Lung microvascular endothelial cell (primary cell): ENCODE measurements at places on chromosomes 16 and 17. TPM values are rescaled to one million over a fixed set of nuclear protein-coding genes. Genes with fewer than 3 reads are reported as not detected.
A peak's percentile ranks its signal among the peaks of the same experiment; 100 is the strongest.

DNA sequence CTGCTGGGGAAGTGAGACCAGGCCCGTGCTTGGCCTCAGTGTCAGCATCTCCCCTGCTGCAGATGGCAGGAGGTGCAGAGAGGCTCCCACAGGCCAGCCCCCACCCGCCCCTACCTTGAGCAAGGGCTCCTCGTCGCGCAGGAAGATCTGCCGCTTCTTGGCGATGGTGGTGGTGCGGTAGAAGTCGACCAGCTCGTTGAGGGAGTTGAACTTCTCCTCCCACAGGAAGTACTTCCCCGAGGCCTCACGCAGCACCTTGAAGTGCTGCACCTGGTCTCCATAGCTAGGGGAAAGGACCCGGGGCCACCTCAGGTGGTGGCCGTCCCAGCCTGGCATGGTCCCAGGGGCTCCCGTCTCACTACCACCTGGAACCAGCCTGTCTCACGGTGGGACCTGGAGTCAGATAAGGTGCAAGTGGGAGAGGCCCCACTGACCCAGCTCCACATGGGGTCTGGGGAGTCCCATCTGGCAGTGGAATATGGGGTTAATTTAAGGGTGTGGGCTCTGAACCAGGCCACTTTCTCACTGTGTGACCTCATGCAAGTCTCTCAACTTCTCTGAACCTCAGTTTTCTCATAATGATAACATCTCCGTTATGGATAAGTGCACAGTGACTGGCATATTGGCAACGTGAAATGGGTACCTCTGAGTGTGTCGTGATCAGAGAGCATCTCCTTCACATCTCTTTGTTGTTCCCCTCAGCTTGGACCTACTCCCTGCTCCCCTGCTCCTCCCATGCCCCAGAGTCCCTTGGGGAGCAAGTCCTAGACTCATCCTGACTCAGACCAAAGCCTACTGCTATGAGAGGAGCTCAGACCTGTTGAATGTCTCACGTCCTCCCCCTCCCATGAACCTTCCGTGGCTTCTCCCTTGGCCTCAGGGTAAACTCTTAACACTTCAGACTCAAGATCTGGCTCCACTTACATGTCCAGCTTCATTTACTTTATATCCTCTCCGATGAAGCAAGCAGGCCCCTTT, 19.8 kb upstream of the FAM83G start:
- DNase-seq = no peak

DNA sequence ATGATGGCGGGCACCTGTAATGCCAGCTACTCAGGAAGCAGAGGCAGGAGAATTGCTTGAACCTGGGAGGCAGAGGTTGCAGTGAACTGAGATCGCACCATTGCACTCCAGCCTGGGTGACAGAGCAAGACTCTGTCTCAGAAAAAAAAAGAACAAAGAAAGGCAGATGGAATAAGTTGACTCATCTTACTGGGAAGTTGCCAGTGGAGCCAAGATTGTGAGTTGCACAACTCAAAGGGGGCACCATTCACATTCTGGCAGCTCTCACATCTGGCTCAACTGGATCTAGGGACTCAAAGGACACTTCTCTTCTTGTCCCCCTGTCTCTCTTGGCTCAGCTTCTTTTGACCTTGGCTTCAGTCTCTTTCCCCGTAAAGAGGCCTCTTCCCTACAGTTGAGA, 53.7 kb upstream of the ETV4 start:
- no peak for DNase-seq

- no peak for DNase-seq
Measured at GRCh38 chr16:86377251-86378022, 132.9 kb upstream of the FOXF1 start.

- DNase-seq = no peak
Measured at GRCh38 chr17:79769570-79770506, 8.1 kb upstream of the CBX2 start.

DNA sequence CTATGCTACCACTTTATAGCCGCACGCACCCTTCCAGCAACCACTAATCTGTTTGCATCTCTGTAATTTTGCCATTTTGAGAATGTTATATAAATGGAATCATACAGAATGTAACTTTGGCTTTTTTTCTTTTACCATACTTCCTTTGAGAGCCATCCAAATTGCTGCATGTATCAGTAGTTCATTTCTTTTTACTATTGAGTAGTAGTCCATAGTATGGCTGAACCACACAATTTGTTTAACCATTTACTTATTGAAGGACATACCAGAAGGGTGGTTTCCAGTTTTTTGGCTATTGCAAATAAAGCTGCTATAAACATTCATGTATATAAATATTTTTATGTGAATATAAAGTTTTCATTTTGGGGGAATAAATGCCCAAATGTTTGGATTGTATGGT, 8.8 kb downstream of the TENT4B start:
- DNase-seq = no peak

DNA sequence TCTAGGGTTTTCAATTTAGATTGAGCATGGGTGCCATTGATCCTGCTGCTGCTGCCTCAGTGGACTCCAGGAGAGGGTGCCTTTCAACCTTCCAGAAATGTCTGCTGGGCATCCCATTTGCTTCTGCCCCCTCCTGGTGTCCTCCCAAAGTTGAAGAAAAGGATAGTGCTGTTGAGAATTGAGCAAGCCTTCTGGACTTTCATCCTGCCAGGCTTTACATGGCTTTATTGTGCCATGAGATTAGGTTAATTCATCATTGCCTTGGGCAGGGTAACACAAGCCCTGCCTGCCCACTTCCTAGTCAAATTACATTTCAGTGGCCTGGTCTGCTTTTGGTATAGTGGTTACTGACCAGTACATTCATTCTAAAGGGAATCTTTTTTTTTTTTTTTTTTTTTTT, 17.9 kb upstream of the TANGO6 start:
- no peak for DNase-seq

GRCh38 chr17:12584727-12585126, 81.0 kb upstream of the MYOCD start:
- DNase-seq = no peak

GRCh38 chr17:57466017-57466471, 209.7 kb downstream of the MSI2 start:
- no peak for DNase-seq

GRCh38 chr17:83053021-83053681, 26.3 kb upstream of the METRNL start:
- DNase-seq = no peak

GRCh38 chr16:5523829-5524228, 426.2 kb upstream of the EEF2KMT start:
- DNase-seq = no peak

DNA sequence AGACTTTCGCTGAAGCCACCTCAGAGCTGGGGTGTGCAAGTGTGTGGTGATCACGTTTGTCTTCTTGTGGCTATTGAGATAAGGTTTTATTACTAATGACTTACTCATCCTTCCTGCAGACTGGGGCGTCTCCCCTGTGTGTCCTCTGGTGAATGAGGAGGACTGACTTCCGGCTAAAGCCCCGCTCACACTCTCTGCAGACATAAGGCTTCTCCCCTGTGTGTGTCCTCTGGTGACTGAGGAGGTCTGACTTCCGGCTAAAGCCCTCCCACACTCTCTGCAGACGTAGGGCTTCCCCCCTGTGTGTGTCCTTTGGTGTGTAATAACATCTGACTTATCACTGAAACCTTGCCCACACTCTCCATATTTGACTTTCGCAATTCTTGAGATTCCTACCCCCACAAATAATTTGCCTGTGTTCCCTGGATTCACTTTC, 19.4 kb downstream of the PRDM7 start:
- DNase-seq = no peak

DNA sequence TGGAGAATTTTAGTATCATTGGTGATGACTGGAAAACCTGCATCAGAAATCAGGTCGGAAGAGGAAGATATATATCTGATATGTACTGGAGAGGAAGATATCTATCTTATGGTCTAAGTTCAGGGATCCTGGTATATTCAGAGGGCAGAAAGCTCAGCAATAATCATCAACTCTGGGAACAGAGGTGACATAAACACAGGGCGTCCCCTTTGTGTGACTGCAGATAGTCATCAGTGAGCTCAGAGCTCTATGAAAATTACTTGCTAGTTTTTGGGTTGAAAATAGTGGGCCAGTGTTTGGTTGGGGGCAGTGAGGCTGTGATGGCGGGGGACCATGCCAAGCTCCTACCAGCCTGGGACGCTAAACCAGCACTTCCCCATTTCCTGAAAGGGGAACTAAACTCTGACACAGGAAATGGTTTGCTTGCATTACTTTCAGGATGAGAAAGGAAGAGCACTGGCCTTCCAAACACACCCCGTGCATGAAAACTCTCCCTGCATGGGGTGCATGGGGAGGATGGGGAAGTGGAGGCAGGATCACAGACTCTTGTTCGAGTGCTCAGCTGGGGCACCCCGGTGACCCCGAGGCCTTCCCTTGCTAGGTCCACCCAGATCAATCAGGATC, 15.8 kb downstream of the NOD2 start:
- DNase-seq = peak; percentile 21

GRCh38 chr16:11358531-11358930, 13.3 kb downstream of the RMI2 start:
- DNase-seq = no peak

GRCh38 chr17:15981646-15982580, 17.6 kb downstream of the ZSWIM7 start:
- no peak for DNase-seq

DNA sequence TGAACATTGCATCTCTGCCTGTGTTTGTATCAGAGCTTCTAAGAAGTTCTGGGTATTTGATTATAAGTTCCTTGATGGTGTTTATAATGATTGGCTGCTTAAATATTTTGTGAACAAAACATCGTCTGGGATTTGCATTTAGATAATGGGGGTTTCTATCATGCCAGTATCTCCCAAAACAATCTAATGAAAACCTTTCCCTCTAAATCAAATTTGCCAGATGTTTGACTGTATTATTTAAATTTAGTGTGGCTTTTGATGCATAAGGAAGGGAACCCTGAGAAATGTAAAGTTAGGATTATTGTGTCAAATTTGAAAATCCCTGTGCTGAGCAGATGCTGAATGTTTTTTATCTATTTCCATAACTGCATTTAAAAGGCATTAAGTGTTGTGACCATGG, 159.9 kb downstream of the HS3ST3A1 start:
- DNase-seq = no peak

DNA sequence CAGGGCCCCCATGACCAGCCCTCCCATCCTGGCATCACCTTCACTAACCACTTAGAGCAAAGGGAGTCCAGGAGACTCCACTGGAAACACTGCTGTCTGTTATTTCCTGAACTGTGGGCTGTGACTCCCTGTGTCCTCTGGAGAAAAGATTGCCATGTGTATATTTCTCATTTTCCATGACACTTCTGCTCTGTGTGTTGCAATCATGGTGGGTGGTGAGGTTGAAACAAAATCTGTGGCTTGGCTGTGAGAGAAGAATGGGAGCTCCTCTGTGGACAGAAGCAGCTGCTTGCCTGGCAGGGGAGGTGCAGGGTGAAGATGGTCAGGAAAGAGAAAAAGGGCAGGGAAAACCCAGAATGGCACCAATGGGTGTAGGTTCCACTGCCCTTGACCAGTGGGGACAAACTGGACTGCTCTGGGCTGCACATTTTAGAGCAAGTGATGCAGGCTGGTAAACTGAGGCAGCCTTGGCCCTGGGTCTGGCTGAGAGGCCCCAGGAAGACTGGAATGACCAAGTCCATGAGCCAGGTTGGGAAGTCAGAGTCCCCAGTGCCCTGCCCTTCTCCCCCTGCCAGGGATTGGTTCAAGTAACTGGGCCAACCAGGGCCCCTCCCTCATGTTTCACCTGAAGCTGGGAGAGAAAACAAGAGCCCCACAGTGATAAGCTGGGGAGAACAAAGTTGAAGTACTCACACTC, 314.3 kb downstream of the C16orf95 start:
- DNase-seq = peak; percentile 58

DNA sequence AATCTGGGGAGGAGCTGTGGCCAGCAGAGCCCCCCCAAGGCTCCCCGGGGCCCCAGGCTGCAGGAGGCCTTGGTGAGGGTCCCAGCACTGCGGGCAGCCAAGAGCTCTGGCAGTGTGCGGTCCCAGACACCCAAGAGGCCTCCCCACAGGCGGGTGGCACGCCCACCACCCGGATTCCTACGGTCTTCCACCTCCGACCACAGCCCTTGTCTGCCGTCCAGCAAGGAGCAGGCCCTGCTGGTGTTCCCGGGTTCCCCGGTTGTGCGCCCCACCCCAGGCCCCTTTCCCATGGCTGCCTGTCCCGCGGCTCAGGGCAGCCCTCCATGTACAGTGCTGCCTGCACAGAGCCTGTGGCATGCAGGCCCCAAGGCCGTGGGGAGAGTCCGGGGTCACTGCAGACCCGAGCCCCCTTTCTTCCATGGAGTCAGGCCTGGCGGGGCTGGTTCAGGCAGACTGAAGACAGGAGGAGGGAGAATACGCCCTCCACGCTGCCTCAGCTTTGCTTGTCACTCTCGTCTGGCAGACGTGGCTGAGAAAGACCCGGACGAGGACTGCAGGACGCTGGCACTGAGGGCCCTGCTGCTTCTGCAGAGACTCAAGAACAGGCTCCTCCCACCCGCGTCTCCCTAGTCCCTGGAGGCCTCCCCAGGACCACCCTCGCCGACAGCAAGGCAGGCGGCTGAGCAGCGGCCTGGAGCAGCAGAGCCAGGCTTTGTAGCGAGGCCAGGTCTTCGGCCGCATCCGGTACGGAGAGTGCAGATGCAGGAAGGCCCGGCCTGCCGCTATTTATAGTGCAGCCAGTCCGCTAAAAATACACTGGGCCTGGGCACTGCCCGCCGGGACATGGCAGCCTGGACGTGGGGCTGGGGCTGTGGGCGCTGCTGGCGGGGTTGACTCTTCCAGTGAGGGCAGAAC, 16.4 kb downstream of the TELO2 start:
- peak; percentile 55 for DNase-seq

- DNase-seq = no peak
Measured at GRCh38 chr16:77246150-77246549, 46.9 kb downstream of the SYCE1L start.

- no peak for DNase-seq
Measured at GRCh38 chr16:11296706-11297491, 15.8 kb upstream of the PRM1 start.

DNA sequence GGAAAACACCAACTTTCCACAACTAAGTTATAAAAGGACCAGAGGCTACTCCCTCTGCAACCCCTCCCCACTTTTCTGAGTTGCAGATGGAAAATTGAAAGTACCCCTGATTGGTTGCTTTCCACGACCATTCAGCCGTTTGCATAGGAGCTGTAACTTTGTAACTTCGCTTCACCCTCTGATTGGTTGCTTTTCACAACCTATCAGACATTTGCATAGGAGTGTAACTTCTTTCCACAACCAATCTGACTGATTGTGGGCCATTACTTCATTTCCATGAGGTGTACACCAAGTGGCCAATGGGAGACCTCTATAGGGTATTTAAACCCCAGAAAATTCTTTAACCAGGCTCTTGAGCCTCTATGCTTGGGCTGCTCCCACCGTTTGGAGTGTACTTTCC, 644.1 kb downstream of the WWOX start:
- no peak for DNase-seq

KCTD19 gene
- total RNA-seq = not detected in 2 replicates

CA7 gene
- total RNA-seq = not detected in 2 replicates

TP53TG3F gene
- not detected in 2 replicates for total RNA-seq

PLA2G10 gene
- not detected in 2 replicates for total RNA-seq

KRTAP4-4 gene
- total RNA-seq = not detected in 2 replicates

SAMD14 gene
- total RNA-seq = 3.2 and 3.5 TPM in 2 replicates

MSLN gene
- 0.20 TPM in 1 of 2 replicates, not detected in the other for total RNA-seq

HCRT gene
- total RNA-seq = not detected in 2 replicates

KRTAP1-5 gene
- total RNA-seq = not detected in 2 replicates

CCDC92B gene
- total RNA-seq = not detected in 2 replicates
